Right renal cortex interstitium (tissue), 3 donors: ENCODE measurements at places on chromosomes 11 and 22. TPM values are rescaled to one million over a fixed set of nuclear protein-coding genes. Genes with fewer than 3 reads are reported as not detected.

The NLRP14 gene
- polyA plus RNA-seq: 1.4 TPM

DNA sequence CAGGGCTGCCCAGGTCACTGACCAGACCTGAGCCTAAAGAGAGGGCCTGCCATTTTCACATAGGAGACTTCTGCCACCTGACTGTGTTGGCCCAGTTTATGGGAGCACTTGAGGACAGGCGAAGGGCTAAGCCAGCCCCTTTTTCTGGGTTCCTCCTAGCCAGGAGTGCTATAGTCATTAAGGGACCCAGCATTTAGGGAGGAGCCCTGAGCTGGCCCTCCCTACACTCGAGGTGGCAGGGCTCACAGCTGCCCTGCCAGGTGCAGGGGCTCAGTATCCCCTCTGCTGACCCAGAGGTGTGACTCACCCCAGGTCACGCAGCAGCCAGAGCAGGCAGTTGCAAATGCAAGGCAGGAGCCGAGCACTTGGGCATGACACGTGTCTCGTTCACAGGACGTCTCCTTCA lies 86.3 kb upstream of the CRYBB3 start:
- DNase-seq: no peak

The ADM gene
- 7.7 TPM for polyA plus RNA-seq

The SPECC1L gene
- 49.9 TPM for polyA plus RNA-seq
